ENCODE measurements at places on chromosomes 13 and 19.

DNA sequence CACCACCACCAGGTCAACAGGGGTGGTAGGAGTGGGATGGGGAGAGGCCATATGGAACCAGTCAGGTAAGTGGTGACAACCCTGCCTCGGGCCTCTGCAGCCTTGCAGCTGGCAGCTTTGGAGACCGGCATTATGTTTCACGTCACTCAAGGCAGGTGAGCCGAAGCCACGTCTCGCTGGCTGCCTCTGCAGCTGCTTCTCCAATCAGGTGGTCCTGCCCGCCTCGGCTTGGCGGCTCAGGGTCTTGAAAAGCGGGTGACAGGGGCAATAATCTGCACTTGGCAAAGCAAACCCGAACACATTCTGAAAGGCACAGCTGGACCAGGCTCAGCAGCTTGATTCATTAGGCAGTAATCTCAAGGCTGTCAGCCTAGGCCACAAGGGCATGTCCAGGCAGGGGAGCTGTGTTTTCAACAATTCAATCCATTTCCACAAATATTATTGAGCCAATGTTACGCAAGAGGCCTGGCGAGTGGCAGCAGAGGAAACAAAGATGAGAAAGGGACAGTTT is 77.4 kb upstream of the PCDH8 start:
- DNase-seq, result no peak

GRCh38 chr13:109650861-109651260 is 135.5 kb downstream of the IRS2 start:
- DNase-seq, result no peak

- DNase-seq, result no peak
Measured at GRCh38 chr19:7272856-7273578, 21.2 kb downstream of the INSR start.

DNA sequence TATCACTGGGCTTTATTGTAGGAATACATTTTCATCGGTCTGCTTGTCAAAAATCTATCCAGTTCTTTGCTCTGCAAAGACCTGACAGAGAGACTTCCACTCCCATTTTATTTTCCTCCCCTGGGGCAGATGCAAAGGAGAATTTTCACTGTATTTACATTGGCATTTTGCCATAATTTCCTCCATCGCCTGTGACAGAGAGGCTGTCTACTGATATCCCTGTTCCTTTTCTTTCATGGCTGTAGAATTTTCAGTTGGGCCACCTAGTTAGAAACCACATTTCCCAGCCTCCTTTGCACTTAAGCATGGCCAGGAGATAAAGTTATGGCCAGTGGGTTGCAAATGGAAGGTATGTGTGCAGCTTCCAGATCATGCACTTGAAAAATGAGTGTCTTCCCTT is 89.3 kb downstream of the NUFIP1 start:
- no peak for DNase-seq

GRCh38 chr13:49869519-49869918 is 66.6 kb downstream of the SPRYD7 start:
- DNase-seq, result no peak

GRCh38 chr13:109233293-109233692 is 553.1 kb downstream of the IRS2 start:
- DNase-seq, result no peak

DNA sequence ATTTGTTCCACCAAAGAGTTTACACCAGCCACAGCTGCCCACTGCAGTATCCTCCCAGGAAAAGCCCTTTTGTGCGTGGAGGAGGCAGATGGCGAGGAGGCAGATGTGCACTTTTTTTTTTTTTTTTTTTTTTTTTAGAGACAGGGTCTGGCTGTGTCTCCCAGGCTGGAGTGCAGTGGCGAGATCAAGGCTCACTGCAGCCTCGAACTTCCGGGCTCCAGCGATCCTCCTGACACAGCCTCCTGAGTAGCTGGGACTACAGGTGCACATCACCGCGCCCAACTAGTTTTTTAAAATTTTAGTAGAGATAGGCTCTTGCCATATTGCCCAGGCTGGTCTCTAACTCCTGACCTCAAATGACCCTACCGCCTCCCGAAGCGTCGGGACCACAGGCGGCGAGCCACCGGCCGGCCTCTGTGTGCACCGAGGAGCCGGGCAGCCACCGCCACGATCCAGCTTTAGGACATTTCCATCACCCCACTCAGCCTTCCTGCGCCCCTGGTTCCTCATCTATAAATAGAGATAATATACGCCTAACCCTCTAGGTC is 563 bp upstream of the PDCD5 start:
- no peak for DNase-seq

DNA sequence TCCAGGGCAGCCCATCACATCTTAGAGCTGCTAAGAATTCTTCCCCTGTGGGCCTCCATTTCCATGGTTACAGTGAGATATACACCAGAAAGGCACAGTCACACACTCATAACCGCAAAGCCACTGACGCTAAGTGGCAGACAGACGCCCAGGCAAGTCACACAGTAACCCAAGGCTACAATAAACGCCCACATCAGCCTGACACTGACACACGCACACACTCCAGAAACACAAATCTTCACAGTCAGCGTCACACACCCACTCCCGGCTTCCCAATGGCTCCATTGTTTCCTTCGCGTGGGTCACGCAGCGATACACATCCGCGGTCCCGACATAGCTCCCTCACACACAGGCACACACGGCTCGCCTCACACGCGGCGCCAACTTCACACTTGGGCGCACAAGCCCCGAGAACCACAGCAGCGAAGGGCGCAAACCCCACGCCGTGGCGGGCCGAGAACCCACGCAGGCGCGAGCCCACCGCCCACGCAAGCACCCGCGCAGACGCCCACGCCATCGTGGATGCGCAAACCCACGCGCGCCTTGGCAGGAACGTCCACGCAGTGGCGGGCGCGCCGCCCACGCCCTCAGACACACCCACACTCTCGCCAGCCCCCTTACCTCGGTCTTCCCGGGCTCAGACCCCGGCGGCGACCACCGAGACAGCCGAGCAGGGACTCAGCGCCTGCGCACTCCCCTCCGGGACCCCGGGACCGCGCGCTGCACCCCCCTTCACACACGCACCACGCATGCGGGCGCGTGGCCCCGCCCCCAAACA is at the start of gene ZNF667:
ZNF667 (minus strand) TSS at position 695 of the 778 bp plus-strand sequence. CDS start 14,975 bp downstream, outside the sequence.
- DNase-seq, result no peak

DNA sequence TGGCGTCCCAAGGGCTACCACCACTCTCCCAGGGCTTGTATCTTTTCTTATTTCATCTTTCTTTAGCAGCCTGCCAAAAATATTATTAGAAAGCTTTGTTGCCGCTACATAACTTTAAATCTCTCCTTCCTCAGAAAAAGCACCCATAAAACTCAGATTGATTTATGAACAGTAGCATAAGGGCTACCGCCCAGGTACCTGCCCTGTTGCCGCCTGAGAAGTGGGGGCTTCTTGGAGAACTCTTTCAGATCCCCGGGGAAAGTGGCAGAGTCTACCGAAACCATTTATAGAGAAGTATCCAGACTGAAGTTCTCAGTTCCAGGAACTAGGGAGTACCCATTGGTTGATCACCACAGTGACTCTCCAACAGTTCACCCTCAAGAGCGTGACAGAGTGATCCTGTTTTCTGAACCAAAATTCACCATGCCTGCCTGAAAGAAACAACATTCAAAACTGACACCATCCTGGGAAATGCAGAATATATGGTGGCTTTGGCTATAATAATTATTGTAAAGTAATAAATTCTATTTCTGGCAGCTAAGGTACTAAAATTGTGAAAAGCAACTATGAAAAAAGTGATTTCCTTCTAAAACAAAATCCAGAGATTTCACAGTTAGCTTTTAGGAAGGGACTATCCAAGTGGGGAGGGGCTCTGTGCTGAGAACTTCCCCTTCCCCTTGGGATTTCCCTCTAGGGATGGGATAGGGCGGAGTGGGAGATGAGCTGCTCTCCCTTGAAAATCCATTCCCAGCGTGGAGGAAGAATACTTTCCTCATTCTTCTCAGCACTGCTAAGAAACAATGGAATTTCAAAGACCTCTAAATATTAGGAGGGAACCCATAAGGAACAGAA is 877 bp upstream of the N4BP2L1 start:
- no peak for DNase-seq

GRCh38 chr13:25945596-25945995 is 106.2 kb downstream of the SHISA2 start:
- no peak for DNase-seq

All from COLO829 (cell line).